HTR-8/SVneo (cell line): ENCODE measurements at places on chromosomes 3 and 15.

GRCh38 chr3:2741516-2741915, 368.7 kb downstream of the IL5RA start:
- DNase-seq, result no peak

DNA sequence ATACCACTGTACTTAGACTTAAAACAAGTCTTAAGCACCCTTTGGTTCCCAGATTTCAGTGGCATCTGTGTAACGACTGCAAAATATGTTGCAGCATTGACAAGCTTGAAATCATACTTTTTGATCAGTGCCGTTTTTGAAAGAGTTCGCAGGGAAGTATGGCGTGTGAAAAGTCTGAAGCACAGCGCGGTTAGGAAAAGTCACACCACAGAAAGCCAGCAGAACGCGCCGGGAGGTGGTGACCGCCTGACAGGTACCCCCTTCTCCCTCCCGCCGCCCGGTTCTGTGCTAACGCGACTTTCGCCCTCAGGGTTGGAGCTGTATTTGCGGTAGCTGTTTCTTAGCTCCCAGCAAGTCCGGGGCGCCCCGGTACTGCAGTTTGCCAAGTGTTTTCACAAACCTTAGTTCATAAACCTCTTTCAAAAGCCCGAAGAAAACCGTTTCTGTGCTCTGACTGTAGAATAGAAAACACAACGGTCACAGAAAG, 481 bp upstream of the CRYBG3 start:
- peak; percentile 13 for DNase-seq

DNA sequence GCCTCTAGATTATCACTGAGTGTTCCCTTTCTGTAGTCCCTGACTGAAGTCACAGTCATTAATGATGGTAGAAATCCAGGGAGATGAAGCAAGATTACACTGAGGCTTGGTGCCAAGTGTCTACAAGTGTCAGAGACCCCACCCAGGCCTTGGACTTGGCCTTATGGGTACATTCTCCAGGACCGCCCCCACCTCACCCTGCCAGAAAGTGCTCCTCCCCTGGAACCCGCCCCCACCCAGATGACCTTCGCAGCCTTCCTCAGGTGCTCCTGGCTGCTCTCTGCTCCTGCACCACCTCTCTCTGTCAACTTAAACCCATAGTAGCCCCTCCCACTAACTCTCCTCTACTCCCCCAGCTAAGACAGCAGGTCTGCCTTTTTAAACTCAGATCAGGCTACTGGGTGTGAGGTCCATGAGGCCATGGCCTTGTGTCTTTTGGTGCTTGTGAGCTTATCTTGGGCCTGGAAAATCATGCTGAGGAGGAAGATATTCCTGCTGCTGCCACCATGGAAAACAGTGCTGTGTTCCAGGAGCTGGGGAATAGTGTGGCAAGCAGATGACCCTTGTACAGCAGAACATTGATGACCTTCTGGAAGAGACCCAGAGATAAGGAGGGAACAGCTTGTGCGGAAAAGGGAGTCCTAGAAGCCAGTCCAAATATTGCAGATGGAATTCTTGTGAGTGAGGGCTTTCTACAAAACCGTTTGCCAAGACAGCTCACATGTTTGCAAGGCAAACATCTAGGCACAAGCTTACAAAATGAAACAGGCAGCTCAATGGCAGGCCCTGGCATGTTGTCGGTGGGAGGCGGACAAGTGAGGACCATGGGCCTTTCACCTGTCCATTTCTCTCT, 40.3 kb upstream of the NDUFB4 start:
- DNase-seq, result no peak

DNA sequence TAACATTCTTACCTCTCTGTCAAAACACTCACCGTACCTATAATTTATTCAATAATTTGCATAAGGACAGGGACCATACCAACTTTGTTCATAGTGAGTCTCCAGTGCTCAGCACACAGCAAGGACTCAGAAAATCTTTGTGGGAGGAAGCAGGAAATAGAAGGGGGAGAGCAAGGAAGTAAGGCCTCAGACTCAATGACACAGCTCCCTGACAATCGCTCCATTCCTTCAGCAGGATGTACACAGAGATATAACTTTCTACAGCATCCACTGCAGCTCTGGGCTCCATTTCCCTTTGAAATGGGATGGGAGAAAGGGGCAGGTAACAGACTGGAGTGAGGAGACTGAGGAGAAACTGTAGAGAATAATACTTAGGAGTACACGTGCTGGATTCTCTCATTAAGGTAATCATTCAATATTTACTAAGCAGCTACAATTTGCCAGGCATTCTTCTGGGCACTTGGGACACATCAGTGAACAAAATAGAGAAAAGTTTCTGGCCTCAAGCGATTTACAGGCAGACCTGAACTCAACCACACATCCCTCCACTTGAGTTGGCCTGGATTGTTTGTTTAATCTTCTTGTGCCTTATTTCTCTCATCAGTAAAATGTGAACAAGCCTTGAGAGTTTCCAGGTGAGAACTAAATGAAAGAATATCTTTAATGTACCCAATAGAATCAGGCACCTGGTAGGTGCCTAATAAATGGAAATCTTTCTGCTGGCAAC, 330.3 kb upstream of the THBS1 start:
- DNase-seq, result no peak

DNA sequence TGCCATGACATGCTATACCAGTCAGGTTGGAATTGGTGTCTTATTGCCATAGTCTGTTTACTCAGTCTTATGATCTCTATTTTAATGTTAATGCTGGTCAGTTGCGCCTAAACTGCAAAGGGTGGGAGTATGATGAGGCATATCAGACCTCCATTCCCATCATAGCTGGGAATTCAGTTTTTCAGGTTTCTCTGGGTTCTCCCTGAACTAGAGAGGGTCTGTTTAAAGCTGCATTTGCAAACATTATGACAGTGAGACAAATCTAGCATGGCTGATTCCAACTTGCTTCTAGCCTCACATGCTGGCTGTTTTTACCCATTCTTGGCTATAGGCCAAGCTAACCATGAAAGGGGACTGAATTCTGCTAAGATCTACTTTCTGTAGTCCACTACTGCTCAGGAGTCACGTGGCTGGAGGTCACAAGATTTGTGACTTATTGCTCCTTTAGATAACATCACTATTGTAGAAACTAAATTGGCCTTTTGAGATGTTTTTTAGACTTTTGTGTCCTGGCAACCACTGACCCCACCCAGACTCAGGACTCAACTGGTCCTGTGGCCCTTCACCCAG, 96.5 kb downstream of the TGFBR2 start:
- no peak for DNase-seq

DNA sequence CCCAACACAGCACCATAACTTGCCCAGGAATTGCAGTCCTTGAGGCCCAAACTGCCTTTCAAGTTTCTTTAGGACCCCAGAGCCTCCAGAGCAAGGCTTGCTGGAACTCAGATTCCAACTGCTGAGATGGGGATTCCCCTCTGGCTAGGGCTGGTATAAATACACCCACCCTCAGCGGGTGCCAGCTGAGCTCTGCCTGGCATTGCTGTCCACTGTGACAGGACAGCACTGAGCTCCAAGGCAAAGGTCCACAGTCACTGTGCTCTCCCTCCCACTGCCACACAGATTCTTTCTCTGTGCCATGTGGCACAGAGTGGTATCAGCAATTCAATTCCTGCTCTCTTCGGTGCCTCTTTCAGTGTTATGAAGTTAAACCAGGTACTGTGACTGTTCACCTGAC, 304.2 kb upstream of the LMCD1 start:
- DNase-seq, result no peak

DNA sequence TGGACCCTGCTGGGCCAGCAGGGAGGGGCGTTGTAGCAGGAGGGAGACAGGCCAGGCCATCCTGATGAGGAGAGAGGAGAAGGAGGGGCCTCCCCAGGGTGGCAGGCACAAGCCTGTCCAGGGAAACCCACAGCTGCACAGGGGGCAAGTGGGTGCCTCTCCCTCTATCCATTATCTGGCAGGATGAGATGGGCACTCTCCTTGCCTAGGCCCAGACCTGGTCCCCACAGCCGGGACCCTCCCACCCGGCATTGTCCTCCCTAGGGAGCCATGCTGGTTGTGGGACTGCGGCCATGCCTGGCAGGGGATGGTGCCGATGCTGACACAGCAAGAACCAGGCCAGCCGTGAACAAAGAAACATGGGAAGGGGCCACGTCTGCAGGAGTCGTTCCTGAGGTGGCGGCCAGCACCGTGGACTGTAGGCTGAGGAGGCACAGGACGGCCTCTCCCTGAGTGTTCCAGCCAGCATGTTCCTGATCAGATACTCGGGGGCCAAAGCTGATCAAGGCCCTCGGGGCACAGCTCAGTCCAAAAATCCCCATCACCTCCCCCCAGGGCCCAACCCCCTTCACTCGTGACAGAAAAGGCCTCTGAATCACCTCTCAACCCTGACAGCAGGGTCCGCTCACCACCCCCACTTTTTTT, 19.2 kb upstream of the CYP11A1 start:
- DNase-seq, result no peak

- peak; percentile 31 for DNase-seq
Measured at GRCh38 chr3:122628567-122628966, 51.1 kb downstream of the PARP15 start.

- DNase-seq, result no peak
Measured at GRCh38 chr15:101115786-101116680, 135.8 kb downstream of the CHSY1 start.

DNA sequence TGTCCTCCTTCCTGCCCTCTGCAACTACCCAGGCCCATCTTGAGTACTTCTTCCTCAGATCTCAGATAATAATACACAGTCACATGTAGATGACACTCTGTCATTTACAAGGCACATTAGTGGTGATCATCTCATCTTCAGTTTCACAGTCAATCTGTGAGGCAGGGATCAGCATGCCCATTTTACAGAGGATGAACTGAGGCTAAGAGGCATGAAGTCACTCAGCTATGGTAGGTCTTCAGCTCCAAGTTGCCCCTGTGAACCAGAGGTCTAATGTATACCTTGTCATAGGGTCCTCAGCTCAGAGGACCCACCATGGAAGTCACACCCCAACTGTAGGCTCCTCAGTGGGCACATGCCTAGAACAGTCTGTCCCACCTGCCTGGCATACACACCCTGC, 4.2 kb upstream of the CILP start:
- no peak for DNase-seq

- DNase-seq, result peak; percentile 23
Measured at GRCh38 chr3:177776661-177777101, 579.4 kb upstream of the TBL1XR1 start.

DNA sequence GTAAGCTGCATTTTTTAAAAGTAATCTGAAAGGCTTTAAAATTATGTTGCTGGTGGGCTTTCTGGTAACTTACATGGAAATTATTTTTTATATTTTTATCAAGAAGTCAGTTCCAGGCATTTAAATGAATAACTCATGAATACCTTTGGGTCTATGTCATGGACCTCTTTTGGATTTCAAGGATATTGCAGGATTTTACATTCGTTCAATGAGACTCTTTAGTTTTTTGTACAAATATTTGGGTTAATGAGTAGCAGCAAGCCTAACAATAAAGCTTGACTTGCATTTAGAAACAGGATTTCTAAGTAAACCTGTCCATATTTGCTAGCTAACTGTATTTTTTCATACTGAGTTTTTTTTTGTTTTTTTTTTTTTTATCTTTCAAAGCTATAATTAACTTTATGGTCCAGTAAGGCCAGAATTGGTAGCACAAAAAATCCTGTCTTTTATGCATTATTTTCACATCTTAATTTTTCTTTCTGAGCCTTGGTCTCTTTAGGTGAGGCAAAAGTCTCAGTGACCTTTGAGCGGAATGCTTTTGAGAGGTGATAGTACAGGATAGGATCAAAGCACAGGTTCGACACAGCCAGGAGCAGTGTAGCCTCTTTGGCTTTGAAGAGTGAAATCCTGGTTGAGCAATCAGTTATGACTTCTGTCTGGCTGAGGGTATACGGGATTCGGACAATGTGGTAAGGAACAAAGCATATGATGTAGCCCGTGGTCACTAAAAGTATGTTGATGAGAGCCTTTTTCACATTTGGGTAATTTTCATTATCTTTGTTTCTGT, 4.8 kb downstream of the GPR171 start:
- DNase-seq, result no peak

DNA sequence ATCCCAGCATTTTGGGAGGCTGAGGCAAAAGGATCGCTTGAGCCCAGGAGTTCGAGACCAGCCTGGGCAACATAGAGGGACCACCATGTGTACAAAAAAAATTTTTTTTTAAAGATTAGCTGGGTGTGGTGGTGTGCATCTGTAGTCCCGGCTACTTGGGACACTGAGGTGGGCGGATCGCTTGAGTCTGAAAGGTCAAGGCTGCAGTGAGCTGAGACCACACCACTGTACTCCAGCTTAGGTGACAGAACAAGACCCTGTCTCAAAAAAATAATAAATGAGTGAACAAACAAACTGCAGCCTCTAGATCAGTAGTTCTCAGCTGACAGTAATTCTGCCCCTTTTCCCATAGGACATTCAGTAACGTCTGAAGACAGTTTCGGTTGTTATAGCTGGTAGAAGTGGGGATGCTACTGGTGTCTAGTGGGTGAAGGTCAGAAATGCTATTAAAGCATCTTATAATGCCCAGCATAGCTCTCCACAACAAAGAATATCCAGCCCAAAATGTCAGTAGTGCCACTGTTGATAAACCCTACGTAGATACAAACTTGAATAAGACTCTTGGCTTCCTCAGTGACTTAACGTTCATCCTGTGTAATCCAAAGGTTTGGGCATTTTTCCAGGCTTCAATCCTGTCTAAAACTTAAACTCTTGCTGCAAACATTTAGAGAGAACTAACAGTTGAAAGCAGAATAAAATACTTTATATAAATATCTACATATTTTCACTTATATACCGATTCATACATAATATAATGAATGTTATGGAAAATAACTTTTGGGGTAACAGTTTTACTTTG, 10.6 kb downstream of the SMC4 start:
- no peak for DNase-seq

GRCh38 chr3:38649500-38650247, at the start of gene SCN5A:
TSS of gene SCN5A (minus strand) at chr3:38649687. CDS start at chr3:38633307, 16,380 bp downstream.
- peak; percentile 63 for DNase-seq

DNA sequence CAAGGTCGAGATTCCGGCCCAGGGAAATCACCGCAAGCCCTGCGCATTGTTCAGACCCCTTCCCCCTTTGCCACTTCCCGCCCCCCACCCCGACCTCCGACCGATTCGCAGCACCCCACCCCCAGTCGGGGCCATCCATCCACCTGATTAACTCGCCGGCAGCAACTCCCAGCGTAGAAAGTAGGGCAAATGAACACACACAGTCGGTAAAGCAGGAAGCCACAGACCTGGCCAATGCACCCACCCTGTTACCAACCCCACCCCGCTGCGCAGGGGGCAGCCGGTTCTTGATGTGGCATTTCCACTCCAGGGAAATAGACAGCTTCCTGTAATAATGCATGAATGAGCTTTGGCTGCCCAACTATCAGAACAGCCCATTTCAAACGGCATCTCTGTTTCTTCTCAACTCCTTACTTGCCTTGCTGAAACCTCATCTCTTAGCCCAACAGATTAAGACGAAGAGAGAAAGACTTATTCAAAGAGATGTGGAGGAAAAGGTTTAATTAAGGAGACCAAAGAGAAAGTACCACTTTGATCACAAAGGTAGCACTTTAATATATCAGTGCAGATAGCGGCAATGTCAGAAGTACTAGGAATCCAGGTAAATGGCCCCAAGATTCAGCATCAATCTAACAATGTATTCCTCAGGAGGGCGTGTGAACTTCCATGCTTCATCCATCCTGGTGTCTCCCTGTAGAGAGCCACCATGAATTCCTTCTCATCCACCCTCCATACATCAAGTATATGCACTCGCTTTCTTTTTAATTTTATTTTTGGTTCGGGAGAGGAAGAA, 1.9 kb downstream of the TNIK start:
- no peak for DNase-seq

GRCh38 chr15:70308735-70309434, 211.2 kb upstream of the TLE3 start:
- DNase-seq, result no peak
